WTC11 (cell line): ENCODE measurements at places on chromosomes 7 and 10.

- no peaks in the 10 kb centered on the region for H3K36me3 ChIP-seq
- H3K4me3 ChIP-seq, result peak overlapping the region; percentile 73
- H3K27ac ChIP-seq, result no peak overlapping the region
These were observed 1.3 kb downstream of the EXOC6 start for GRCh38 chr10:92849576-92850090.

- no peak overlapping the region for H3K27ac ChIP-seq
- H3K4me1 ChIP-seq, result peaks cover 69% of the 10 kb centered on the region
- H3K36me3 ChIP-seq, result no peaks in the 10 kb centered on the region
- H3K4me3 ChIP-seq, result no peak overlapping the region
These were observed 653.8 kb downstream of the LRMDA start for GRCh38 chr10:76085002-76085816.

DNA sequence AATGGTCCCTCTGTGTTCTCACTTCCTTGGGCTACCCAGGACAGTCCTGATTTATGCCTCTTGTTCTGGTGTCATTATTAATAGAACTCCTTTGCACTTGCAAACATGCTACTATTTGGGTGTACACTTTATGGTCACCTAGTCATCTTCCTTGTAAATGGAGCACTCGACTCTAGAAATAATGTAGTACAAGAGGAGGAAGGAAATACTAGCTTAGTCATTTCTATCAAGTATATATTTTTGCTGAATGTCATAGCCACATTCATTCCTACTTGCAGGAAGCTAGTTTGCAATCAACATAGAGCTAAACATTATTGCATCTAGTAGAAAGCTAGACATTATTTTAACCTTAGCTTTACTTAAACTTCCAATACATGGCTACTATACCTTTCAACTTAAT is 335.3 kb downstream of the MAGI2 start:
- H3K4me1 ChIP-seq, result peaks cover 4% of the 10 kb centered on the region
- no peak overlapping the region for H3K4me3 ChIP-seq

DNA sequence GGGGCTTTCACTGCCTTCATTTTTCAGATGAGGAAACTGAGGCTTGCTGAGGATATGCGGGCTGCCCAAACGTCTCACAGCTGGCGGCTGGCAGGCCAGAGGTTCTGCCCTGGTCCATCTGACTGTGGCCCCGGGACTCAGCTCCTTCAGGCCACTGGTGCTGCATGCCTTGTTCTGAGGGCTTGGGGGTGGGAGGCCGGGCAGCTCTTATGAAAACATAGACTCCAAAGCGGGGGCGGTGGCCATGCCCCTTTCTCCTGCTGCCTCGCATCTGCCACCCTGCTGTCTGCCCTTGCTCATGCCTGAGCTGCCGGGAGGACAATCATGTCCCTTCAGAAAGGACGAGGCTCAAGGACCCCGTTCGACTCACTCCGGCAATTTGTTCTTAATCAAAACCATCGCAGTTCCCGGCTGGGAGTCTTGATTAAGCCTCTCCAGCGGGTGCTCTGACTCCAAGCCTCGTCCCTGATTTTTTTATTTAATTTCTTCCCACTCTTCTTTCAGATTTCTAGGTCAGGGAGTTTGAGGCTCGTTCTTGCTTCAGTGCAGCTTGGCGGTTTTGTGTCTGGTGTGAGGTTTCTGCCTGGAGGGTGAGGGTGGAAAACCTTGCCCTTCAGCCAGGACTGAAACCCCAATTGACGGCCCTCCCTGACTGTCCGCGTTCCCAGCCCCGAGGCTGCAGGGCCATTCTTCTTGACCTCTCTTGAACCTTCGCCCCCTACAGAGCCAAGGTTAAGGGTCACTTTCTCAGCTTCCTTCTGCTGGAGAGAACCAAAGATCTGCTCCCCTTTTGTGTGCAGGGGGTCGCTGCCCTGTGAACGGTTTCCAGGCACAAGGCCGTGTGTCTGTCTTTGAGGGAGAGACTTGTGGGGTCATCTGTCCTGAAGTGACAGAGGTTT is 120.8 kb downstream of the DNAJB6 start:
- H3K36me3 ChIP-seq, result peaks cover 22% of the 10 kb centered on the region
- H3K4me3 ChIP-seq, result no peak overlapping the region
- H3K27ac ChIP-seq, result no peak overlapping the region
- H3K27me3 ChIP-seq, result peaks cover 11% of the 10 kb centered on the region
- H3K4me1 ChIP-seq, result peaks cover 2% of the 10 kb centered on the region; the same call in 1 of the 2 replicates
